ENCODE measurements at places on chromosomes 12 and 14.

GRCh38 chr12:108679106-108679681, 45.5 kb upstream of the SELPLG start:
- no peak for DNase-seq

GRCh38 chr14:26204366-26204727, 393.5 kb downstream of the NOVA1 start:
- DNase-seq: no peak

DNA sequence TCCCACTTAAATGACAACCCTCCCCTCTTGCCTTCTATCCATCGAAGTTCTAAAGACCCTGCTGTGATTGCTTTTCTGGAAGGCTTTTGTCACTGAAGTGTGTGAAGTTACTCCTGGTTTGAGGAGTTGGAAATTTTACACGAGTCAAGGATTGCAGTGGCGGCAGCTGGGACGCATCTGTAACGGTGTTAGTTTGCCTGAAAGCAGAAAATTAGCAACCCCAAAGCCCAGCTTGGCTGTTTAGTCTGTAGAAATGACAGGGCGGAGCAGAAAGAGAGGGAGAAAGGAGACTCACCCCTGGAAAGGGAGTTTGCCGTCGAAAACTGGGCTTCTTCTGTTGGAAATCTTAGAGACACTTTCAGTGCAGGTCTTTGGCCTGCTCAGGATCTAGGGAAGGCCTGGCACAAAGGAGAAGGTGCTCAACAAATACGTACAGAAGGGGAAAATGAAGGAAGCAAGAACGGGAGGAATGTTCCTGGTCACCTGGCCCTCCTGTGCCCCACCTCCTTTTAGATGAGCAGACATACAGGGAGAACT, 931 bp upstream of the MYF5 start:
- DNase-seq: no peak

- no peak for DNase-seq
Observed at GRCh38 chr12:96890331-96890730, 16.7 kb upstream of the NEDD1 start.

DNA sequence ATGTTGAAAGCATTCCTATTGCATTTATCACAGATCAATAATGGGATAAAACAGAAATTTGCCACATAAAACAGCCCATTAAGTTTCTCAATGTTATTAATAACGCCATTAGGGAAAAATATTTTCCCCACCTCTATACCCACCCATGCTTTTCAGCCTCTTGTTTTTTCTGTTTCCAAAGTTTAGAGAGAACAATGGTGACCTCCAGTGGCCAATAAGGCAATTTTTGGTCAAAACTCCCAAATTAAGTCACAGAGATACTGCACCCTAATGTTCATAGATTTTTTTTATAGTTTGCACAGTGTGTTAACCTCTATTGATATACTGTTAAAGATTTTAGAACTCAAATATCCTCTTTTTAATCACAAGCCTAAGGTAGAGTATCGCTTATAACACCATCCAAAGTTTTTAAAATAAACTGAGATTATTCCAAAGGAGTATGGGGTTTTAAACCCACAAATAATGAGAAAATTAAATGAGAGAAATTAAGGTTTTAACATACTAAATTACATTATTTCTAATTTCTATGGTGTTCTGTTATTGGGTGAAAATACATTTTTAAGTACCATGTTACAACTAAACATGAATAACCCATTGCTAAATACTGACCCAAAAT, 184.7 kb upstream of the DCN start:
- DNase-seq: no peak

DNA sequence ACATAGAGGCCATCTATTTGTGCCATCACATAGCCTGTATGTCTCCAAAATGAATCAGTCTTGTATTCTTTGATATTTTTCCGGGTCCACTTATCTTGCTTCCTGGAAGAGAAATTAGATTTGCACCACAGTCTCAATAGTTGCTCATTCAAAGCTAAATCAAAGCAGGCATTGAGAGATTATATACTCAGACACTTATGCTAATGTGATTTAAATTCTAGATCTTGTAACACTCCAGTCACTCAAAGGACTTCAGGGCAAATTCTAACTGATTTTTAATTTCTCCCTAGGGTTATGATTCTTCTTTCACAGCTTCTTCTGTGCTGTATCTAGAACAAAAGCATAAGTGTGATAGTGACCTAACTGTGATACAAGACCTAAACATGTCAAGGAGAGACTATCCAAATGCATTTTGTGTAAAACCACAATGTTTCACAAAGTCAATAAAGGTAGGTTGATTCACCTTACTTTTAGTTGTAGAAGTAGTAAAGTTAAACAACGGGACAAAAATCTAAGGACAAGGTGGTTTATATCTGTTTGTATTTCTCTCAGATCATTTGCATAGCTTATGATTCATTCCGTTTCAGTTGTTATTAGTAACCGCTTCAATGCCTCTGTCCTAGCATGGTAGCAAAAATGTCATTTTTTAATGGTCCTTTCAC, 26.8 kb downstream of the PLBD1 start:
- no peak for DNase-seq

DNA sequence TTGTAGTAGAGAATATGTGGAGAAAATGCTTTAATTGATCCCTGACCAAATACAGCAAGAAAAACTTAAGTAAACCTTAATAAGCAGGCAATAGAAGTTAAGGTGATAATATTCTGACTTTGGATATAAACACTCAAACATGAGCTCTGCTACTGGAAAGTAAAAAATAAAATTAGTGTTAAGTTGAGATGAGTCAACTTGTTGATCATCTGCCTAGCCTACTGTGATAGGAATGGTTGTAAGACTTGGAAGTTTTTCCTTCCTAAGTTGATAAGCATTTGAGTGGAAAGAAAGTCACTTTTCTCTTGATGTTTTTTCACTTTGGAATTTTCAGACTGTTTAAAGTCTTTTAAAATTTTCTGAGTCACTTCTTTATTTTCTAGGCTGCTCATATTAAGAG, 26.0 kb downstream of the ADIPOR2 start:
- DNase-seq: no peak

DNA sequence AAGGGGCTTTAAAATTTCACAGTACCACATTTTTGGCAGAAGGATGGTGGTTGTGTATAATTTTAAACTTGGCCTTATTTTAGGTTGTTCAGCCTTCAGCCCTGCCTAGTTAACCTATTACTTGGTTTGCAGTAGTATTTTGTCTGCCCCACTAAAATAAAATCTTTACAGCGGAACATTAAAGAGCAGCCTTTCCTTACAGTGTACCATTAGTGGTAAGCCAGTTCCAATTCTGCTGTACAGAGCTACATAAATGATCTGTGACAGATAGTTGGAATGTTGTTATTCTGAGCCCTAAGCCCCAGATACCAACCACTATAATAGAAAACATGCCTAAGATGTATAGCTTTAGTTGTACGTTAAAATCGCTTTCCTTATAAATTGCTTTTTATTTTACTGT, 56.2 kb downstream of the SLC38A6 start:
- no peak for DNase-seq

DNA sequence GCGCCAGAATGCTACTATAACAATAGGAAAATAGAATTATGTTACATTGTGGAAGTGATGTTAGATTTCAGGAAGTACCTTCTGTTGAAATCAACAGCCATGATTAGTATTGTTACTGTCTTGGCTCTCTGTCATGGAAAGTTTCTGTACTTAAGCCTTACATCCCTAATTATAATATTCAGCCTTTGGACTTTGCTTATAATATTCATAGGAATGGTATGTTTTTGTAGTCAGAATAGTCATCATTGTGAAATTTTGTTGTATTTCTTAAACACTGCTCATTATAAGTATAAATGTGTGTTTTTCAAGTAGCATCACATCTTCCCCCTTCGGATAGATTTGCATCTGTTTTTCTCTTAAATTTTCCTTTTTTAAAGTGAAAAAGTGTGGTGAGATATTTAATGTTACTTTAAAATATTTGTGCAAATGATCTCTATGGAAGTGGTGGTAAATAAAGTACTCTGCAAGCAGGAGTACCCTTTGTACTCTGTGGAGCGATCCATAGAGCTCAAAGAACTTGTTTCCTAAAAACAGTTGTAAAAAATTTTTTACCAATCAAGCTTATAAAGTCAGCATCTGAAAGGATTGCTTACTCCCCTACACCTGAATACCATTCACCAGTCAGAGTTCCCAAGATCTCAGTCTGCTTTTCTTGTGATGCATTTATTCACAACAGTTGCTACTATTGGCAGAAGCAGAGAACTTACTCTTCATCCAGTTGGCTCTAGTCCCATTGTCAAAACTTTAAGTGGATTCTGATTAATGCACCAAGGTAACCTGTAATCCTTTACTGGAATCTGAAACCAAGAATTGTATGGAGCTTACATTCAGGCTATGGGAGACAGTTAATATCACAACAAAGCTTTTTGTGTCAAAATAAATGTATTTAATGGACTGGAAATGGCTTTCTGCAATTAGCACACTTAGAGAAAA, 87.8 kb downstream of the RIC8B start:
- no peak for DNase-seq

DNA sequence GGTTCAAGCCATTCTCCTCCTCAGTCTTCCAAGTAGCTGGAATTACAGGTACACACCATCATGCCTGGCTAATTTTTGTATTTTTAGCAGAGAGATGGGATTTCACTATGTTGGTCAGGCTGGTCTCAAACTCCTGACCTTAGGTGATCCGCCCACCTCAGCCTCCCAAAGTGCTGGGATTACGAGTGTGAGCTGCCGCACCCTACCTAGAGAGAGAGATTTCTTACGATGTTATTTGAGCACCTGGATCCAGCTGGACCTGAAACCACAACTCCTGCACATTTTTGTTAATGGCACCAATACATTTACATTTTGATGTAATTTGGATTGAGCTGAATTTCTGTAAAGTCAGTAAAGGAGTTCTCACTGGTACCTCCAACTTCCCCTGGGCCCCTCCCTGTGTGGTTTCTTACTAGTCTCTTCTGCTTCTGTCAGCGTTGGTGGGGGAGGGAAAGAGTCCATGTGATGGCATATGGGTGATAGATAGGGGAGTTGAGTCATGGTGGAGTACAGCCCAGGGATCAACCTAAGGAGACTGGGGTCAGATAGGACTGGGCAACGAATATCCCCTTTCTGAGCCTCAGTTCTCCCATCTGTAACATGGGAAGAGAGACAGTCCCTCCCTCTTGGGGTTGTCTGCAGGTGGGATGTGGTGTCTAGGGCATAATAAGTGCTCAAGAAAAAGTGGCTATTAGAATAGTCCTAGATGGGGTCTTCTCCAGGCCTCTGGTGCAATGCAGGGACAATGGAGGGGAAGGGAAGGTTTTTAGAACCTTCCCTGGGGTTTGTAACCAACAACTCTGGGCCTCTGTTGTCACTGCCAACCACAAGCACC, 83.3 kb upstream of the MED13L start:
- DNase-seq: no peak

DNA sequence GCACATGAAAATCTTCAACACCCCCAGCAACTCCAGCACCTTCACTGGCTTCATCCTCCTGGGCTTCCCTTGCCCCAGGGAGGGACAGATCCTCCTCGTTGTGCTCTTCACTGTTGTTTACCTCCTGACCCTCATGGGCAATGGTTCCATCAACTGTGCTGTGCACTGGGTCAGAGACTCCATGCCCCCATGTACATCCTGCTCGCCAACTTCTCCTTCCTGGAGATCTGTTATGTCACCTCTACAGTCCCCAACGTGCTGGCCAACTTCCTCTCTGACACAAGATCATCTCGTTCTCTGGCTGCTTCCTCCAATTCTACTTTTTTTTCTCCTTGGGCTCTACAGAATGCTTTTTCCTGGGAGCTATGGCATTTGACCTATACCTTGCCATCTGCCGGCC, 11.5 kb upstream of the OR11G2 start:
- no peak for DNase-seq

- DNase-seq: no peak
Observed at GRCh38 chr14:96214793-96215192, 10.2 kb downstream of the BDKRB2 start.

DNA sequence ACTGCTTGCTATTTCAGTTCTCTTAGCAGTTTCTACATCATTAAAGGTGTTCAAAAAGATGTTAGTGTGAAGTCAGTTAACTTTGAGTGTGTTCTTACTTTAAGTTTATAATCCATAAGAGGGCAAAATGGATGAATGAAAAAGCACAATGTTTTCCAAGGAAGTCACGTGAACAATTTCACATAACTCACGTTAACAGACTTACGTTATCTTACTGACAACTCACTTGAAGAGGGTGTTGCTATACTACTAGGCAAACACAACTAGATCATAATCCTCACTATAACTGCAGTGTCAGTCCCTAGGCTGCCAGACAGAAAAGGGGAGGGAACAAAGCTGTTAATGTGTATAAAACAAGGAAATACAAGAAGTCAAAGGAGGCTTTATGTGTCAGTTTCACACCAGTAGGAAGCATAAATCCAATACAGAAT, 6.4 kb downstream of the SLC2A13 start:
- DNase-seq: no peak

DNA sequence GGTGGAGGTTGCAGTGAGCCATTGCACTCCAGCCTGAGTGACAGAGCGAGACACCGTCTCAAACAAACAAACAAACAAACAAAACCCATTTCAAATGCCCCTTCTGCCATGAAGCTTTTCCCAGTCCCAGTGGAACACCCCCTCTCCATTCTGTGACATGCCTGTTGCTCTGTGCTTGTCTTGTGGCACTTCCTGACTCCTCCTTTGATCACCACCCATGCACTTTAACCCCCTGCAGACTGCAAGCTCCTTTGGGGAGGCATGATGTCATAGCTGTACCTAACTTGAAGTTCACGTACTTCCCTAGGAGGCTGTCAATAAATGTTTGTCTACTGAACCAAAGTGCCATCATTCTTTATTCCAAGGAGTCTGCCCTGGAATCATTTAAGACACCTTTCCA, 64.7 kb downstream of the TMCC3 start:
- no peak for DNase-seq

GRCh38 chr14:71136386-71137060, 229.3 kb downstream of the PCNX1 start:
- DNase-seq: no peak

- DNase-seq: no peak
Observed at GRCh38 chr14:99905121-99905520, 111.9 kb downstream of the EML1 start.

DNA sequence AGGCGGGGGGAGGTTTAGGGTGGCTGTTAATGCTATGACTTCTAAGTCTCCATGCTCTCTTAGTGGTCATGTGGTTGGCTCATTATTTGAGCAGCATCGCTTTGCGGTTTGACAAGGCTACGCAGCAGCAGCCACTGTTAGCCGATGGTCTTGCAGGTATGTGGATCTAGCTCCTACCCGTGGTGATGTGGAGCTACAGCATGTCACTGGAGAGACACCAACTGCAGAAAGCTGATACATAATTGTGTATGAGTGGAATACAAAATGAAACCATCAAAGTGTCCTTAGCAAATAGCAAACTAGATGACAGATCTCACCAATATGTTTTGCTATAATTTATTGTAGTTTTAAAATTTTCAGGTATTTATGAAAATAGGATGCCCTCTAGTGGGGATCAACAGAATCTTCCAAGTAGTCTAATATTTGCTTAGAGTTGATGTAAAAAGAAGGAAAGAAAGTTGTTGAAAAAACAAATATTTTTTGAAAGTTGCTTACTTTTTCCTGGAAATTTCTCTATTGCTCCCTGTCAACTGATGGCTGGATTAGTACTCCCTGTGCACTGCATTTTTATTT, 94.9 kb downstream of the NAV3 start:
- DNase-seq: peak; percentile 53
